Non-pigmented ciliary epithelial cell (primary cell): ENCODE measurements at places on chromosomes 12 and 14.

- DNase-seq = peak; percentile 79
Observed at GRCh38 chr14:60648934-60649874, at the start of gene SIX1. TSS of gene SIX1 (minus strand) at chr14:60649477. CDS start at chr14:60649189, 288 bp downstream.

DNA sequence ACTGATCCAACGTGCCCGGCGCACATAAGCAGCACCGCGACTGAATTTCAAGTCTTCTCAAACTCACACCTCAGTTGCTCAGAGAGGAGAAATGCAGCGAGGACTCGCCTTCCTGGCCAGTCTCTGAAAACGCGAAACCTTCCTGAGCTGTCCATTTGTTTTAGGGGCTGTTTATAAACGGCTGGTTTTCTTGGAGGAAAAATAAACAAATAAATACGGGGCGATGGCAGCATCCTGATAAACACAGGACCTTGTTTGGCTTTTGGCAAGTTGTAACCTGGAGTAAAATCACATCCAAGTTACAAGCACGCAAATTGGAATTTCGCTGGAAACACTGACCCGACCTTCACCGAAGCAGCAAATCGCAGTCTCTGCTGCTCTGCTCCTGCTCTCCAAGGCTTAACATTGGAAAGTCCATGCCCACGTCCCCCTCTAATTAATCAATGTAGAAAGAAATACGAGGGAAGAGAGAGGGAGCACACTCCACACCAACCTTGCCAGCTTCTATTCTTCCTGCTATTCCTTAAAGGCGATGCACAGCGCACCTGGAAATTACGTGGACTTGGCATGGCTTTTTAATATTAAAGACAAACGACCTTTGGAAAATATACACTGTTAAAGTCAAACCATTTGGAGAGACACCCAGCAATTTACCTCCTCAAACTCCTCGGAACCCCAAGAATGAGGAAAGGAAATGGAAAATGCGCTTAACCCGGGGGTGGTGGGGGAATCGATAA is 248.8 kb downstream of the APAF1 start:
- DNase-seq = no peak

DNA sequence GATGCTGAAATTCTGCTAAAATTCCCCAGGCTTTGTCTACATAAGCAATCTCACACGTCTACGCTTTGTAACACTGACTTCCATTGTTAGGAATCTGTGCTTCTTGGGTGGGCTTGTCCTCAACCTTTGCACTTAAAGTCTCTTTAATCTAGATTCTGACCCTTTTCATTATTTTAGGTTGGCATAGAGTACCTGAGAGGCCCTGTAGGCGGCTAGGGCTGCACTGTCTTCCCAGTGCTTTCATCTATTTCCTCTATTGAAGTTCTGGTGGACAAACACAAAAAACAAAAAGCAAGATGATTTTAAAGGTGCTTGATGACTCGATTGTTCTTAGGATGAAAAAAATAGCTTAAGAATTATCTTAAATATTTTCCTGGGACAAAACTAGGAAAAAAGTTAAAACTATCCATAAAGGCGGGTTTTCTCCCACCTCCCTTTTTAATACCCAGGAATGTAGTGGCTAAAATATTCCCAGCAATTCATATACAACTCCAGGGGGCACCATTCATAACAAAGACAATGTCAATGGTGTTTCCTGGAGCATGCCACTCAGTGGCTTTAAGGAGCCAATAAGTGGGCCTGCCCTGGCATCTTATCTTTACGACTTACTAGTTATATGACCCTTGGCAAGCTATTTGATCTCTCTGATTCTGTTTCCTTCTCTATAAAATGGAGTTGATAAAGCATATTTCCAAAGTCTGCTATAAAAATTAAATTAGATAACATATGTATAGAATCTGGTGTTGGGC is 197.5 kb downstream of the STXBP6 start:
- no peak for DNase-seq

DNA sequence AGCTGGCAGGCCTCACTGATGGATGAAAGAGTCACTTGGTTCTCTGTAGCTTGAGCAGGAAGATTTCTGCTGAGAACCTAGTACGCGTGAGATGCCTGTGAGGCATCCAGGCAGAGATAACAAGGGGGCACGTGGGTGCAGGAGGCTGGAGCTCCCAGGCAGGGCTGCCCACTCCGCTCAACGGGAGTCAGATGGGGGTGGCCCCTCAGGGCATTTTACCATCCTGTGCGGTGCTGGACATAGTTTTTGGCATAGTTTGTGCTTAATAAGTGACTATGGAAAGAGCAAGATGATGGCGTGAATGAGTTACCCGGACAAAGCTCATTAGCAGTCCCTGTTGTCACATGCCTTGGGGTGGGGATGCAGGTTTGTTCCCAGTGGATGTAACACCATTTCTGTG is 182.8 kb downstream of the TSPAN9 start:
- DNase-seq = no peak

- no peak for DNase-seq
Observed at GRCh38 chr12:47717046-47717442, 8.2 kb downstream of the ENDOU start.

- no peak for DNase-seq
Observed at GRCh38 chr12:28578833-28579252, 388.6 kb downstream of the CCDC91 start.

GRCh38 chr12:86188226-86188625 is 68.0 kb downstream of the MGAT4C start:
- DNase-seq = no peak

DNA sequence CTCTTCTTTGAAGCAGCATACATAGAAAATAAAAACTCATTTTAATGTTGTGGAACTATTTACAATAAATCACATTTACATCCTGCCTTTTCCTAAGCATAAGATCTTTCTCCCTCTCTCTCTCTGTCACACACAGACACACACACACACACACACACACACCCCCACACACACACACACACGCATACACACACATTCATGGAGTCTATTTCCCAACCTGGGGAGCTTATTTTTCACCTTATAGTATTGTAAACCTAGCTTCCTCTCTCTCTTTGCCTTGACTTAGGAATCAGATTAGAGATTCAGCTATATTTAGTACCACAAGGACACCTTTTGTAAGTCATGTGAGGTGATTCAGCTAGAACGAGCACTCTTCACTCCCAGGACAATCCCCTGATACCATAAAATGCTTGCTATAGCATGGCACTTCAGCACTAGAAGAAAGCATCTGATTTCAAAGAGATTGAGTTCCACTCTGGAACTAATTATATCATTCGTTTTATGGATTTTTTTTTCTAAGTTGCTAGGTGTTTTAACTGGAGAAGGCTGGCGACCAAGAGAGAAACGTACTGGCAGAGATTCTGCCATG is 23.6 kb downstream of the TMEM30B start:
- no peak for DNase-seq

GRCh38 chr12:27176765-27177164 is 67.3 kb upstream of the STK38L start:
- DNase-seq = no peak

DNA sequence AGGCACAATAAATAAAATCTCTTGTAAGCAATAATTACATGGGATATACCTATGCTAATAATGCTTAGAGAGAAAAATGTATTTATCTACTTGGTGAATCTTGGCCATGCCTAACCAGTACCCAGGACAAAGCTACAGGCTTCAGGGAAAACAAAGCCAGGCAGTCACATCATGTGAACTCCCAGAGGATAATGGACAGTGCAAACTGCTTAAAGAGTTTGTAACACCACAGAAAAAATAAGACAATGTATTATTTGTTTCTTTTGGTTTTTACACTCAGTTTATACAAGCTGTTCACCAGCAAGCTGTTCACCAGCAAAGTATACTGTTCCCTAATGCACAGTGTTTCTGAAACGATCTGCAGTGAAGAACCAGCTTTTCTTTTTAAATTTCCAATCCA is 38.0 kb downstream of the DICER1 start:
- no peak for DNase-seq

GRCh38 chr14:62076825-62077605 is 314.8 kb downstream of the SNAPC1 start:
- no peak for DNase-seq

- DNase-seq = peak; percentile 63
Observed at GRCh38 chr12:127260531-127260930, 1006.4 kb upstream of the TMEM132C start.

DNA sequence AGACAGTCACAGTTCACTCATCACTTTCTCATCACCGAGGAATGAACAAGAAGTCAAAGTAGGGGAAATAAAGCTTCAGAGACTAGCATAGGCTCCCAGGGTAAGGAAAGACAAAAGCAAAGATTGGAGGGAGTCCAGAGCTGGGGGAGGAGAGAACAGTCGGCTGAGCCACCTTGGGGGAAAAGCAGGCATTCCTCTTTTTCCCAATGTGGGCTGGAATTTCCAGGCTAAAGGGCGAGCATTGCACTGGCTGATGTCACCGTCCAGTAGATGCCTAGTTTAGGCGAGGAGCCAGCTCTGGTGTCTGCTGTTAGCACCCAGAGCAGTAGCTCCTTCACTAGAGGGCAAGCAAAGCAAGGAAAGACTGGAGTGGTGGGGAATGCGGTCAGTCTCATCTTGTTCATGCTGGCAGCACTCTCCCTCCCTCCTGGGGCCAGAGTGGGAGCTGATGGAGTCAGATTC is 8.5 kb upstream of the KRT75 start:
- peak; percentile 10 for DNase-seq

- no peak for DNase-seq
Observed at GRCh38 chr12:104604995-104605675, 148.4 kb downstream of the CHST11 start.

DNA sequence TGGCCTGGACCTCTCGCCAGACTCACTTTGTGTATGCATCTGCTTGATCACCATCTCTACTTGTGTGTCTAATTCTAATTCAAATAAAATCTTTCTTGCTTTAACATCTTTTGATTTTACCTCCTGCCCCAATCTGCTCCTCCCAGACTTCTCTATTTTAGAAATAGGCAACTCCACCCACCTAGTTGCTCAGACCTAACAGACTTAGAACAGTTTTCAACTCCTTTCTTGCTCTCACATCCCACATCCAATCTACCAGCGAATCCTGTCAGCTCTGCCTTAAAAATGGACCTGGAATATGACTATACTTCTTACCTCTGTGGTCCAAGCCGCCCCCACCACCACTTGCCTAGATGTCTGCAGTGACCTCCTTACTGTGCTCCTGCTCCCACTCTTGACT is 18.7 kb downstream of the NRXN3 start:
- DNase-seq = no peak

DNA sequence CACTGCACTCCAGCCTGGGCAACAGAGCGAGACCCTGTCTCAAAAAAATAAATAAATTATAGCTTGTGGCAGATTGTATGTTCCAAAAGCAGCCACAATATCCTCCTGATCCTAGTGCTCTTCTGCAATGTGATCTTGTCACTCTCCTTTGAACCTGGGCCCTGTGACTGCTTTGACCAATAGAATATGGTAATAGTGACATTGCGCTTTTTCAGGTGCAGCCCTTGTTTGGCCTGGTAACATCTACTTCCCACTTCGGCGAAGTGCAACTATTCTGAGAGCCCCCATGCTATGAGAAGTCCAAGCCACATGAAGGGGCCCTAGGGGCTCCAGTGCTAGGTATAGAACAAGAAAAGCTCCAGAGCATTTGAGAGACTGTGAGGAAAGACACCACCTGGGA is 31.1 kb upstream of the DENND5B start:
- DNase-seq = no peak

DNA sequence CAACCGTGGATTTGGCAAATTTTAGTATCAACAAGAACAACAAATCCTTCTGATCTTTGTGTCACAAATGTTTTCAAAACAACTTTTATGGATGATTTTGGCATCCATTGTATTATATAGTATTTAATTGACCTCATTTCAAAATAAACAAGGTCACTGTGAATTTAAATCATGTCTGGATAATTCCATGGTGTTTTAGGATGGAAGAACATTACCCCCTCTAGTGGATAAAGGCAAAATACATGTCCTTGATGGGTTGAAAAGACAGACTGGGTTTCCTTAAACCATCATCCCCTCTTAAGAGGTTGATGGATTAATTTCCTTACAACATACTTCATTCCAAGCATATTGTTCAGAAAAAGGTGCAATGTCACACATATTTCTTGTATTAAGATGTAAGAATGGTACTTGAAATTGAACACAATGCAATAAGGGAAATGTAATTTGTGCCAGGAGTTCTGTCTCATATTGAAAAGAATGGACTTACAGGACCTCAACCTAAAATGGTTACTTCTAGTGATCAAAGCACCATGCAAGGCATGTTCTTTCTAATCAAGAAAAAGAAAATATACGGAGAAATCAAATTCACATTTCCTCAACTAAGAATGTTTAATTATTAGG is 352.0 kb downstream of the BCAT1 start:
- peak; percentile 23 for DNase-seq

GRCh38 chr14:24078146-24078545 is 6.8 kb downstream of the CPNE6 start:
- no peak for DNase-seq

DNA sequence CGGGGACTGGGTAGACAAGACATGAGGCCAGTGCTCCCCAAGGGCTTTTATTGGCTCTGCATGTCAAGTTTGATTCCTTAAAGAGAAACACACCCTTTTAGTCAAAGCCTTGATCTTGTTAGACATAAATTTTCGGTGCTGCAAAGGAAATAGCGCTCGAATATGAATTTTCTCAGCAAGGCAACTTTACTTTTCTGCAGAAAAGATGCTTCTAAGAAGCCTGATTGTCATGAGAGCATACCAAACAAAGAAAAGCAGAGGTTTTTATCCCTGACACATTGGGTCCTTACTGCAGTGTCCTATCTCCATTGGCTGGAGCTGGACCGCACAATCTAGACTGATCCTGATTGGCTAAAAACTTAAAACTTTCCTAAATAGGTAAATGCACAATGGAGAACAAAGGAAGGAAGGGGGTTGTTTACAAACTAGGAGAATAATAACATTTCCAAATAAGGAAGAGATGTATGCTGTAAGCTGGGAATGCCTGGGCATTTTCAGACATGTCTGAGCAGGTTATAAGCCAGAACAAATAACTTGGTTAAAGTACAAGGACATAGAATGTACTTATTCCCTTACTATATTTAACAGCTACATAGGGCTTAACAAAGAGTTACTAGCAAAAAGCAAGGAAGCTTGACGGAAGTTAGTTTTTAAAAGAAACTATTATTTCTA is 17.2 kb downstream of the TXNRD1 start:
- no peak for DNase-seq

- no peak for DNase-seq
Observed at GRCh38 chr14:72716476-72716875, 177.4 kb downstream of the DPF3 start.

- DNase-seq = no peak
Observed at GRCh38 chr12:83378186-83378727, 691.6 kb downstream of the TMTC2 start.

DNA sequence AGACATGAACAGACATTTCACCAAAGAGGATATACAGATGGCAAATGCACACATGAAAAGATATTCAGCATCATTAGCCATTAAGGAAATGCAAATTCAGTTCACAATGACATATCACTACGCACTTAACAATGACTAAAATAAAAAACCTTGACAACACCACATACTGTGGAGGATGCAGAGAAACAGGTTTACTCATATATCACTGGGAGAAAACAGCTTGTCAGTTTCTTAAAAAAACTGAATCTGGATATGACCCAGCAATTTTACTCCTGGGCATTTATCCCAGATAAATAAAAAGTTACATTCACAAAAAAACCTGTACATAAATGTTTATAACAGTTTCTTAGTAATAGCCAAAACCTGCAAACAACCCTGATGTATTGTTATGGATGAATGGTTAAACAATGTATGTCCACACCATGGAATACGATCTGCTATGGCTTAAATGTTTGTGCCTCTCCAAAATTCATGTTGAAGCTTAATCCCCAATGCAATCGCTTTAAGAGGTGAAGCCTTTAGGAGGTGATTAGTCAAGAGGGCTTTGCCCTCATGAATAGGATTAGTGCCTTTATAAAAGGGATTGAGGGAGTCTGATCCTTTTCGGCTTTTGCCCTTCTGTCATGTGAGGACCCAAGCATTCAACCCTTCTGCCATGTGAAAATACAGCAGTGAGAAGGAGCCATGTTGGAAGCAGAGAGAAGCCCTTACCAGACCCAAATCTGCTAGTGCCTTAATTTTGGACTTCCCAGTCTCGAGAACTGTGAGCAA is 36.0 kb upstream of the PPP4R3A start:
- DNase-seq = no peak
